ENCODE measurements at places on chromosomes 4 and X. TPM values are rescaled to one million over a fixed set of nuclear protein-coding genes. Genes with fewer than 3 reads are reported as not detected.

DNA sequence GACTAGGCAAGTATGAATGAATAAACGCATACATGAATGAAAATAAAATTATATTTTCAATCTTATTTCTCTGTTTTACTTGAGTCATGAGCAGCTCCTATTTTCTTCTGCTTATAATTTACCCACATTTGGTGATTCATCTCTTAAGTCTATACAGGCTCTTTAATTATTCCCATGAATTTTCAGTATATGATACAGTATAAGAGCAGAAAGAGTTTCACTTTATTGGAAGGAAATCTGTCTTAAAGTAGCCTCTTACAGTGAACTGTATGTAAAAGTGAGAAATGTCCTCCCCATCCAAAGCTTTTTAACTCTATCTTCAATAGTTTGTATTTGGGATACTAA lies 50.8 kb downstream of the TMEM165 start:
- DNase-seq, result no peak

GRCh38 chrX:48848847-48849246 lies 13.4 kb upstream of the PCSK1N start:
- no peak for DNase-seq

GRCh38 chr4:88143504-88143903 lies 14.9 kb downstream of the ABCG2 start:
- no peak for DNase-seq

DNA sequence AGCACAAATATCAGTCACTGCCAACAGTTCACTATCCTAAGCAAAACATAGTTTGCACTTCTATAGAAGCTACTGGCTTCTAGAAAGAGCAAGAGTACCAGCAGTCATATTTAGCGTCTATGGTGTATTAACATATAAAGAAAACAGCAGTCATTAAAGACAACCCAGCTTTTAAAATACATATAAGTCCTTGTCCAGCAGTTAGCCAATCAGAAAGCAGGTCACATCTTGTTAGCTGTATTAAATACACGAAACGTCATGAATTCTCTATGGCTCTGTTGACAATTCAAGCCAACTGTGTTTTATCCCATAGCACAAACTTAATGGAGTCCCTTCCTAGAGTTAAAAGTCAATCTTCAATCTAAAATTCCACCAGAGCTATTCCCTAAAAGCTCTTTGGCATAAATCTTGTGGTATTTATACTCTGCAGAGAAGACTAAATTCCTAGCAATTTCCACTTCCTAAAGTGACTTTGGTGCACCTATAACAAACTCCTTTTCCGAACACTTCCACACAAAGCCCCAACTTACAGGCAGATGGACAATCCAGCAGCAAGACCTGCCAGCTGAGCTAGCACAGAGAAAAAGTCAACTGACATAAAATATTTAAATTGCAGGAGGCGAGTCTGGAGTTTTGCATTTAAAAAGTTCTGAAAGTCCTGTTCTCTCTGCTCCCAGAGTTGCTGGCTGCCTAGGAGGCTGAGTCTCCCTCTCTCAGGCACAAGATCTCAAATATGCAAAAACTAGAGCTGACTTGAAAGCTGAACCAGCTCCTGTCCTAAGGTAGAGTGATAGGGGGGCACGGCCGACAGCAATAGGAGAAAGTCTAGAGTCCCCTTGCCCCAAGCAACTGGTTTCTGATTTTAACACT lies 1.3 kb downstream of the LDB2 start:
- no peak for DNase-seq

DNA sequence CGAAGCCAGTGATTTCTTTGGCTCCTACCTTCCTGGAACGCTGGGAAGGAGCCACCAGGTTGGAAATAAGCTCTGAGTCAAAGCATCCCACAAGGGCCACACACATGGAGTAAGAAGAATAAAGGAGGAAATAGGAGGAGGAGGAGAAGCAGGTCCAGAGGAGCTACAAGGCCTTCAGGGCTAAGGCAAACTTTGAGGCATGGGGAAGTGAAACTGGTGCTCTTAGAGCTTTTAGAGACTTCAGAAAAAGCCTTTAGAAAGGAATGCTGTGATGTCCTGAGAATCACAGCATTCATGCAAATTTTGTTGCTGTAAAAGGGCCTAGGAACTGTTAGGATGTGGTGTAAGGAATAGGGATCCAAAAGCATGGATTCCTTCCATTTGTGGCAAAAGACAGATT lies 135.9 kb upstream of the ARHGEF9 start:
- DNase-seq, result no peak

DNA sequence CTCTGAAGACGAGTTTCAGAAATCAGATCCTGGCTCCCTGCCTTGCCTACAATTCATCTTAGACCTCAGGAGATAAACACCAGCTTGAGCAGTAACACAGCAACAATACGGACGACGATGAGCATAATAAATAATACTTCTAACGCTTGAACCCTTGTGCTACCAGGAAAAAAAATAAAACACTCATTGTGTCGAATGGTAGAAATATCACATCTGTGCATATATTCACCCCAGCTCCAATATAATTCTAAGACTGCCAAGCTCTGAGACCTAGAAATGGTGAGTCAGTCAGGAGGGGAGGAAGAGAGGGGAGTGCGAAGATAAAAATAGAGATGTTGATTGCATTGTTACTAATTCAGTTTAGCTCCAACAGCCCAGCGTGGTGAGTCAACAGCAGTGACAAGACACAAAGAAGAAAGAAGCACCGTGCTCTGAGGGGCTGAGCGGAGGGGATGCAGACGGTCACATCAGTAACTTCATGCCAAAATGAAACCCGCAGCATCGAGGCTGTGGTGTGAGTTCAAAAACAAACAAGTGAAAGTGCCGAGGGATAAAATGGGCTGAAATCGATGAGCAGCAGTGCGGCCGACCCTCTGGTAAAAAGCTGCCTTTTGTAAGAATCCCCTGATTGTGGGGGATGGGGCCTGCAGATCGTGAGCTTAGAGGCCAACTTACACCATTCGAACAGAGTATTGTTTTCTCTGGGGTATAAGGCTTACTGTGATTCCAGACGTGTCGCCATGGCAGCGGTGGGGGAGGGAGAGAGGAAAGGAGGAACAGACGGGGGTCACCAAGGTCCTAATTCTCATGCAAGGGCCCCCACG lies 150.4 kb downstream of the MGST2 start:
- DNase-seq, result no peak

The HTR2C gene
- not detected for total RNA-seq

The CT45A2 gene
- total RNA-seq, result not detected

The LETM1 gene
- 23.8 TPM for total RNA-seq

The DIAPH2 gene
- total RNA-seq, result 19.0 TPM
